ENCODE measurements at places on chromosomes 5 and 9.

GRCh38 chr9:130167927-130168326, 4.3 kb upstream of the NCS1 start:
- DNase-seq: no peak

DNA sequence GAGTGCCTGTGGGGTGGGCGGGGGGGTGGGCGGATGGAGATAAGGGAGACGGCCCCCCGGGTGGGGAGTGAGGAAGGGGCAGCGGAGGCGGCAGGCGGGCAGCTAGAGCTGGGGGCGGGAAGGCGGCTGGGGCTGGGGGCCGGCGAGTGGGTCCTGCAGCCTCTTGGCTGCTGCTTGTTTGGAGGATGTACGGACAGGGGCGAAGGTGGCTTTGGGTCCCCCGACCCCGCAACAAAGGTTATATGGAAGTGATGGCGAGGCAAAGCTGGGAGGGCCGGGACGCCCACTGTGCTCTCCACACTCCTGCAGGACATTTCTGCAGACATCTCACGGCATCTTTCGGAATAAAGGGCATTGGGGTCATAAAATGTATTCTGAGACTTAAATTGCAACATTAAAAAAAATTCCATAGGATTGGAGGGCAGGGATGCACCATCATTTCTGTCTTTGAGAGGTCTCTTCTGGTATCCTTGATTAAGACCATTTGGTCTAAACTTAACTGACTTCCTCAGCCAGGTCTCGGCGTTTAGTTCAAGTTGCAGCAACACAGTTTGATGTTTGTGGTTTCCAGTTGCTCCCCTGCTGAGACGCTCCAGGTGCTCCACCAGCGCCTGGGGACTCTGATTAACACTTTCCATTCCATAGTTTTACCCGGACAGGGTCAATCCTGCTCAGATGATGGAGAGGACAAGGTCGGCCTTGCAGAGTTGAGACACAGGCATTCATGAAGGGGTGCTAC, 101.6 kb upstream of the SSBP2 start:
- peak; percentile 41 for DNase-seq

DNA sequence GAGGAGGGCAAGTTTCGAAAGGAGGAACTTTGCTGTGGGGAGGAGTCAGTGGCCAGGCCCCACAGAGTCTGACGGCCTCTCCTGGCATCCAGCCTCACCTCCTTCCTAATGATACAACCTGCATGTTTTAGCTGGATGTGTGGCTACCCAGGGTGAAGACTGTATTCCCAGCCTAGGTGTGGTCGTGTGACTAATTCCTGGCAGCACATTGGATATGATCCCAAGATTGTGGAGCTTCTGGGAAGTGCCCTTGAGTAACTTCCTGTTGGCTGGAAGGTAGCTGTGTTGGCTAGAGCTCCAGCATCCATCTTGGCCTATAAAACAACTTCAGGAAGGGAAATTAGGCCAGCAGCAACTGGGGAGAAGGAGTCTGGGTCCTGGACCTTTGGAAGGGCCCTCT, 19.0 kb upstream of the LPCAT1 start:
- DNase-seq: no peak

DNA sequence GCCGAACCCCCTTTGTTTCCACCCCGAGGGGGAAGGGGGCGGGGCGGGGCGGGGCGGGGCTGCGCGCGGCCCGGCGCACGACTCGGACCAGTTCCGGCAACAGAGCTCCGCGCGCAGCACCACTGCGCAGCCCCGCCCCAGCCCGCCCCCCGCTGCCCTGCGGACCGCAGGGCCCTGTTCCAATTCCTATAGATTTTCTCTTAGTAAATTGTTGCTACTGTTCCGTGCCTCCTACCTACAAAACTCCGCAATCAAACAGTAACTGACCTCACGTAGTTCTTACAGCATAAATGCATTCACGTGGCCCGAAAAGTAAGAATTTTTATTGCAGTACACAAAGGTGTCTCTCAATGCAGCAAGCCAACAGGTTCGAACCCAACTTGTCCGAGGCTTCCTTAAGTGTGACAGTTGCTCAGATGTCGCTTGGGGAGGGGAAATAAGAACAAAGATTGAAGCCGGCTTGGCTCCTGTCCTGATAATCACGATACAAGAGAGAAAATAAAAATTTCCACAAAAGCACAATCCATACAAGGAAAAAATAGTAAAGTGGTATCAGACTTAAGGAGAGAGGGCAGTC, 1.2 kb upstream of the RNF38 start:
- peak; percentile 83 for DNase-seq
